Right renal cortex interstitium (tissue), 3 donors: ENCODE measurements at places on chromosomes 1 and 21. TPM values are rescaled to one million over a fixed set of nuclear protein-coding genes. Genes with fewer than 3 reads are reported as not detected.

CIART gene
- 7.1 TPM for polyA plus RNA-seq

AIRE gene
- polyA plus RNA-seq, result 0.24 TPM

SLC16A4 gene
- polyA plus RNA-seq, result 101 TPM

SLC1A7 gene
- polyA plus RNA-seq, result 0.12 TPM

IL22RA1 gene
- polyA plus RNA-seq, result 3.8 TPM

PAX7 gene
- not detected for polyA plus RNA-seq

KCNH1 gene
- 0.31 TPM for polyA plus RNA-seq

TSPAN1 gene
- 81.0 TPM for polyA plus RNA-seq

CDCP2 gene
- polyA plus RNA-seq, result not detected

KRTAP19-3 gene
- not detected for polyA plus RNA-seq

MCOLN2 gene
- polyA plus RNA-seq, result 1.6 TPM

MPZ gene
- 3.0 TPM for polyA plus RNA-seq

OLIG2 gene
- not detected for polyA plus RNA-seq

RPTN gene
- polyA plus RNA-seq, result not detected

CDC14A gene
- polyA plus RNA-seq, result 28.7 TPM

DIO1 gene
- 9.8 TPM for polyA plus RNA-seq

GRIK1 gene
- polyA plus RNA-seq, result 1.5 TPM

CHRM3 gene
- 7.6 TPM for polyA plus RNA-seq

DAB1 gene
- 6.3 TPM for polyA plus RNA-seq

MFAP2 gene
- 182 TPM for polyA plus RNA-seq

ARF1 gene
- 338 TPM for polyA plus RNA-seq

GUCA2B gene
- not detected for polyA plus RNA-seq

RIPK4 gene
- polyA plus RNA-seq, result 15.9 TPM

PTAFR gene
- polyA plus RNA-seq, result 2.0 TPM

ETV3L gene
- not detected for polyA plus RNA-seq

SPATA46 gene
- 0.51 TPM for polyA plus RNA-seq

HMGCL gene
- polyA plus RNA-seq, result 84.6 TPM

MIXL1 gene
- polyA plus RNA-seq, result 0.23 TPM

RCOR3 gene
- polyA plus RNA-seq, result 80.1 TPM

GPR25 gene
- polyA plus RNA-seq, result not detected

SPOCD1 gene
- 0.45 TPM for polyA plus RNA-seq

LYPD8 gene
- polyA plus RNA-seq, result not detected
